ENCODE measurements at places on chromosomes 7 and 10.

DNA sequence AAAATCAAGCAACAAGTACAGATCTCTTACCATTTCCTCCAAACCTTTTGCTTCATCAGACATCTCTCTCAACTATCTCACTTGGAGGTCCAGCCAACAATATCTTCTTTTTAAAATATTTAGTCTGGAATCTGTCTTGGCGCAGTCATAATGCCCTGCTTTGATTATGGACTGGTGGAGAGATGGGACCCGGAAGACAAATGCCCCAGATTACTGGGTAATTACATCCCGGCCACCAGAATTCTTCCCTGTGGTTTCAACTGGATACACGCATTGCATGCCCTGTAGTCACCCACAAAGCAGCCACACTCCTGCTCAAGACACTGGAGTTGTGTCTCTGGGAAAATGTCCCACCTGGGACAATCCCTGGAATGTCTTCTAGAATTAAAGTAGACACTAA is 65.5 kb downstream of the BPGM start:
- DNase-seq = no peak

- DNase-seq = no peak
Measured at GRCh38 chr7:79872176-79872575, 262.5 kb upstream of the GNAI1 start.

- no peak for DNase-seq
Measured at GRCh38 chr10:62096256-62096933, 172.2 kb downstream of the RTKN2 start.

- no peak for DNase-seq
Measured at GRCh38 chr10:93063977-93064660, 3.5 kb downstream of the CYP26C1 start.

DNA sequence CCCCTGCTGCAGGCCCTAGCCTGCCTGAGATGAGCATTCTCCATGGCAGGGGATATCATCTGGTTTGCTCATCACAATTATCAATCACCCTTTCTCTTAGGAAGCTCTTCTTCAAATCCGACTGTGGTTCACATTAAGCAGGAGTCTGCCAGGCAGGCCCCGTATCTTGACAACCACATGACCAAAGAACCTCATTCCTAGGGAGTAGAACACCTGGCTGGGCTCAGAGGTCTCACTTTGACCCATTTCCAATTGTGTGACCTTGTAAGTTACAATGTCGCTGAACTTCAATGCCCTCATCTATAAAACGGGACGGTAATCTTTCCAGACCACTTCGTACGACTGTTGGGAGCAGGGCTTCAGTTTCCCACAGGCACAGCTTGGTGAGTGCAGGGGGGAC is 156.4 kb upstream of the PCBD1 start:
- no peak for DNase-seq

GRCh38 chr7:45973725-45974532 is 52.9 kb upstream of the IGFBP3 start:
- no peak for DNase-seq

GRCh38 chr7:152145853-152146466 is 120.5 kb downstream of the GALNT11 start:
- no peak for DNase-seq

GRCh38 chr10:44300666-44301649 is 83.9 kb downstream of the CXCL12 start:
- no peak for DNase-seq

- DNase-seq = no peak
Measured at GRCh38 chr10:38047666-38048065, 37.2 kb downstream of the ZNF33A start.

DNA sequence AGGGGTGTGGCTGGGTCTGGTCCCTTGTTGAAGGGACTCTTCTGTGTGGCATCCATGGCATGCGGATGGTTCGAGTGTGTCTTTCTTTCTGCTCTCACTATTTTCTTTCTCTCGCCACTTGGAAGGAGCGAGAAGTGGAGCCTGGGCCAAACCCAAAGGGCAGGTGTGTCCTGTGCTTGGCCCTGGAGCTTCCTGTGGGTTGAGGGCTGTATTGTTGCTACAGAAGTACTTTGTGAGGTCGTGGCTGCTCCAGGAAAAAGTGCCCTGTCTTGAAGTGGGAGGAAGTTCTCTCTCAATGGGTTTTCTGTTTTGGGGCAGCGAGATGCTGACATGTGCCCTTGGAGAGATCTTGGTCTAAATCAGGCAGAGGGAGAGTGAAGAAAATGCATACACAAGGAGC is 72.0 kb downstream of the DOCK1 start:
- DNase-seq = no peak

- DNase-seq = no peak
Measured at GRCh38 chr7:36652431-36652830, 71.9 kb downstream of the AOAH start.

DNA sequence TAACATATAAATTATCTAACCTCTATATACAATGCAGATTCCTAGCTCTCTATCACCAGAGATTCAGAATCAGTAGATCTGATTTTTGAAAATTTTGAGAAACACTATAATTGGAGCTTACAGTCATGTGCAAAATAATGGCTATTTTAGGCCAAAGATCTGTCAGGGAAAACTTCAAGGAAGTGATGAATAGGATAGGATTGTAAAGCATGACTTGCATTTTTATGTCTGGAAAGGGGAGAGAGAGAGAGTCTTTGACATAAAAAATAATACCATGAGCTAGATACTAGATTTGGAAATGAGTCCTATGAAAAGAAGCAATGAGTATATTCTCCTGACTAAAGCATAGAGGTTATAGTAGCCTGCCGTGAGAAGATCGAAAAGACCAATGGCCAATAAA is 181.1 kb downstream of the SDHAF3 start:
- no peak for DNase-seq

DNA sequence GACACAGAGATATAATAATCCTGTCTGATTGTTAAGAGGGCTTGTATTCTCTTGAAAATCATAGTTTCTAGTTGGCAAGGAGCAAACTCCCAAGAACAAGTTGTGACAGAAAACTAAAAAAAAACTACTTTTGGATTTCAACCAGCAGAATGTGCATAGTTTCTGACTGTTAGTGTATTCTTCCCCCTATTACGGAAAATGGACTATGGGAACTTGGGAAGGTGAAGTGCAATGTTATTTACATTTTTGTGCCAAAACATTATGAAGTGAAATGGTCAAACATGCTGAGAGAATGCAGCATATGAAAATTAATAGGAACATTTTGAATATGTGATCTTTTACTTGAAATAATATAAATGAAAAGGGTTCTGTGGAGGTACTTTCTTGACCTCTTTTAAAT is 660.8 kb downstream of the SUGCT start:
- DNase-seq = no peak

- no peak for DNase-seq
Measured at GRCh38 chr7:127550247-127550646, 35.1 kb downstream of the GCC1 start.
